ENCODE measurements at places on chromosomes 3 and 15.

DNA sequence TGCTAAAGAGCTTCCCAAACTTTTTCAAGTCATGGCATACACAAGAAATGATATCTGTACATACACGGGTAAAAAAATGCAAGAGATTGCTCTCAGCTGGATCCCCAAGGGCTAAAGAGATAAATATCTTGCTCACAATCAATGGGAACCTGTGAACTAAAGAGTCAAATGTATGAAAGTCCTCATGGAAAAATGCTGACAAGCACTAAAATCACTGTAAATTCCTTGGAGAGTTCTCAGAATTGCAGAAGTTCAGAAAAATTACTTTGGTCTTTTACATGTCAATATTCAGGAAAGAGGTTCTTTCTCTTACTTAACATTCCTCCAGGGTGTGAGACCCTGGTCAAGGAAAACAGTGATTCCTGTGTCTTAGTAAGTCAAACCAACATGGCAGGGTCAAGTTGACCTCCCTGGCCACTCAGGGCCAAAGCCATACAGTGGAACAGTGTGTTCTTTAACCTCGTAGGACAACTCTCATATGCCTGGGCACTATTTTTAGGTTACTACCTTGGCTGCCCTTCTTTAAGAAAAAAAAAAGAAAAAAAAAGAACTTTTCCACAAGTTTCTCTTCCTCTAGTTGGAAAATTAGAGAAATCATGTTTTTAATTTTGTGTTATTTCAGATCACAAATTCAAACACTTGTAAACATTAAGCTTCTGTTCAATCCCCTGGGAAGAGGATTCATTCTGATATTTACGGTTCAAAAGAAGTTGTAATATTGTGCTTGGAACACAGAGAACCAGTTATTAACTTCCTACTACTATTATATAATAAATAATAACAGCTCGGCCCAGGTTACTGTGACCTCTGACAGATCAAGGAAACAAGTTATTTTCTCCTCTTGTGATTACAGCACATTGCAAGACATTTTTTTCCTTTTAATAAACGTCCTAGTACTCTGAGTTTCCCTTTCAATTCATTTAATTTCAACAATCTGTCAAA, 12.5 kb downstream of the SSR3 start:
- no peak for DNase-seq

- peak; percentile 71 for DNase-seq
These were observed at the start of gene MELTF for GRCh38 chr3:197029511-197030167. MELTF (minus strand) TSS chr3:197029817; CDS start chr3:197029702, 115 bp downstream.

GRCh38 chr3:79383402-79384012, 384.3 kb downstream of the ROBO1 start:
- DNase-seq, result no peak

DNA sequence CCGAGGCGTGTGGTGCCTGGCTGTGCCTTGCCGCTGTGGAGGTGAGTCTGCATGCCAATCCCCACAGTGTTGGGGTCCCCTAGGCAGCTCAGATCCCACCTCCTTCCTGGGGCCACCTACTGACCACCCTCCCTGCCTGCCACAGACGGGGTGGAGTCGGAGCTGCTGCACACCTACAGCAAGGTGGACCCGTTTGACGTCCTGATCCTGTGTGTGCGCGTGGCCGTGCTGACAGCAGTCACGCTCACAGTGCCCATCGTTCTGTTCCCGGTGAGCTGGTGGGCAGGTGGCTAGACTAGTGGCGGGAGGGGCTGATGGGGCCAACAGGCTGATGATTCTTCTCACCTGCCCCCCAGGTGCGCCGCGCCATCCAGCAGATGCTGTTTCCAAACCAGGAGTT, 13.4 kb downstream of the SLC38A3 start:
- DNase-seq, result no peak

DNA sequence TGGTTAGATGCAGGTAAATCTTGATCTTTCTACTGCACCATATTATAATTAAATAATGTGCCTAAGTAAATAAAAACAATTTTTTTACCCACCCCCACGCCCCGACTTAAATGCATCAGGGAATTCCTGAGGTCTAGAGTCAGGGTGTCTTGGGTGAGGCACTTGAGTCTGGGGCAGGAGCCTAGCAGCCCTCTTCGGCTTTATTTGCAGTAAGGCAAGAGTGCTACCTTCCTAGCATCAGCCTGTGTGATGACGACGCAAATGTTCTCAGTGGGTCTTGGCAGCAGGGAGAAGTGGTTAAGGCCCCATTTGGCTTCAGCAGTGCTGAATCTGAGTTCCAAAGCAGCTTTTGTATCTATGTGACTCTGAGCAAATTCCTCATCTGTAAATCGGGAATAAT, 88.7 kb downstream of the POLR2M start:
- DNase-seq, result no peak

- DNase-seq, result no peak
These were observed 97.1 kb upstream of the SNRPA1 start for GRCh38 chr15:101391981-101392640.

DNA sequence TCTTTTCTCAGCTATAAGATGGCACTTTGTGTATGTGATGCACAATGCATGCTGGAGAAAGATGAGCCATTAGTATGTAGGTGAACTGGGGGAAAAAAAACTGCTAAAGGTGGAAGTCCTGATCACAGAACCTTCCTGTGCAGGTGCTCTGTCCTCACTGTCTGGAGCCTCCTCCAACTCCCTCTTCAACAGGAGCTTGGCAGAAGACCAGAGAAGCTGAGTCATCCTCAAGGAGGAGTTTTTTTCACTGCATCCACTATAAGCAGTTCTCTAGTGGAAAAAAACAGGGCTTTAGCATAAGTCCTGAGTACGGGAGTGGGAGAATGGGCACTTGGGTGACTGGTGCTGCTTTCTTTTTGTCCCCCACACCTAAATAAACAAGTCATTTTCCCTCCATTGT, 168.4 kb upstream of the CADPS start:
- no peak for DNase-seq

DNA sequence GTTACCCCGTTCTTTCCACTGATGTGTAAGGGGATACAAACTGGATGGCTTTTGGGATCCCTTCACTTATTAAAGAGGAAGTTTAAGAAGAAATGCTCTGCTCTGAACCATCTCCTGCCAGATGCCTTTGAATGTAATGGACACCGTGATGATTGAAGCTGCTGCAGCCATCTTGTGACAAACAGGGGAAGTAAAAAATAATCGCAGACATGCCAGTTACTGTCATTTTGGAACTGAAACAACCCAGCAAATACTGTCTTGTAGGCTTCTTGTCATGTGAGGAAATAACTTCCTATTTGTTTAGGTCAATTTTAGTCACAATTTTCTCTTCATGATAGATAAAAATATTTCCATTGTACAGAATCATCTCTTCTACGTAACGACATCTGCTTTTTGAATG, 224.0 kb downstream of the CHL1 start:
- no peak for DNase-seq

DNA sequence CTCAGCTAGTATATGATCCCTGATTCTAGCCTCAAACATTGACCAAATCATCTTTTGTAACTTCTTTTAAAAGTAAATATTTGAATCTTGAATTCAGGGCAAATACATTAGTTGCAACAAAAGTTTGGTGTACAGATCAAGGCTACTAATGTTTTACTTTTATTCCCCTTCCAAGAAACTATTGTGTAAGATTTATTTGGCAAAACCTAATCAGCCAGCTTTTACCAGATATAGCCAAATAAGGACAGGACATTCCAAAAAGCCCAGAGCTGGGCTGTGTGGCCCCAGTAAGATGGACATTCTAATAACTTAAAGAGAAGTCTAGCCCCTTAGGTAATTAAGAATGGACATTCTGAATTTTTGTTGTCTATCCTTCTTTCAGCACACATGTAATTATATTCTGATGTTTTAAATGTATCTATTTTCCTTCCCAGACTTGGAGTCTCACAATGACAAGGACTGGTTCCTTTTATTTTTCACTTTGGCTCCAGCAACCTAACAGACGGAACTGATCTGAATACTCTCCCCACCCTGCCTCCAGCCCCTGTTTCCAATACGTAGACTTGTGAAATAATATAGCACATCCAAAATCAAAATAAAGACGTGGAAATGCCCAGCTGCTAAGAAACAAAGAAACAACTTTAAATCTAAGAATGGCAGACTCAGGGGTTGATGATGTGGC, 48.1 kb downstream of the STARD5 start:
- DNase-seq, result no peak

DNA sequence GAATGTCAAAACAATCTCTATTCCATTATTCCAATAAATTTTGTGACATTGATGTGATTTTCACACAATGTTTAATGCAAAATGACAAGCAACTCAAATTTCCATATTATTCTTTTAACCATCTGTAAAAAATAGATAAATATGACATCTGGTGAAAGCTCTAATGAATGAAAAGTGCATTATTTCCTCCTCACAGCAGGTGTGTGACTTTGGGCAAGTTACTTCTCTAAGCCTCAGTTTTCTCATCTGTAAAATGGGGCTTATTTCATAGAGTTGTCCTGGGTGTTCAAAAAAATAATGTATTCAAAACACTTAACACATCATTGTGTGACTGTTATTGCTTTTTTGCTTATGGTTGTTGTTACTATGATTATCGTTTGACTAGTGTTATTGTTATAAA, 70.4 kb downstream of the THBS1 start:
- DNase-seq, result no peak

DNA sequence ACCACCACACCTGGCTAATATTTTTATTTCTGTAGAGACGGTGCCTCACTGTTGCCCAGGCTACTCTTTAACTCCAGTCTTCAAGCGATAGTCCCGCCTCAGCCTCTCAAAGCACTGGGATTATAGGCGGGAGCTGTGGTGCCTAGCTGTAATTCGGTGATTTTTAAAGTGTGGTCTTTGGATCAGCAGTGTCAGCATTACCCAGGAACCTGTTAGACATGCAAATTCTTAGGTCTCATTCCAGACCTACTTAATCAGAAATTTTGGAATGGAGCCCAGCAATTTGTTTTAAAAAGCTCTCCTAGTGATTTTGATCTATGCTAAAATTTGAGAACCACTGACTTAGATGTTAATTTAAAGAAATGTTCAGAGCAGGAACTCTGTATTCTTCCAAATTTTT, 51.9 kb downstream of the GOLM2 start:
- no peak for DNase-seq

DNA sequence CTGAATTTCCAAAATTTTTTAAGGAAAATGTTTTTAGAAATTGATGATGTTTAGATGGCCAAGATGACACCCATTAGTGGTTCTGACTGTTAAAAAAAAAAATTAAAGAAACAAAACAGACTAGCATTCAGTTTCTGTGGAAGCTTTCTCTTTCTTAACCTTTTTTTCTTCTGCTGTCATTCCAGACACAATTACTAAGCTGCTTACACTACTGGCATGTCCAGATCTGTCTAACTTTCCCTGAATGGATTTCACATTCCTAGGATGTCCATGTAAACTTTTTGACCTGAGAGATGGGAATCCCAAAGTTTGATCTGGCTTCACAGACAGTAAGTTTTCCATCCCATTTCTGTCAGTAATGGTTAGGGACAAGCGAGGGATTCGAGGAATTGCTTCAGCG, 10.3 kb upstream of the MTMR10 start:
- no peak for DNase-seq

DNA sequence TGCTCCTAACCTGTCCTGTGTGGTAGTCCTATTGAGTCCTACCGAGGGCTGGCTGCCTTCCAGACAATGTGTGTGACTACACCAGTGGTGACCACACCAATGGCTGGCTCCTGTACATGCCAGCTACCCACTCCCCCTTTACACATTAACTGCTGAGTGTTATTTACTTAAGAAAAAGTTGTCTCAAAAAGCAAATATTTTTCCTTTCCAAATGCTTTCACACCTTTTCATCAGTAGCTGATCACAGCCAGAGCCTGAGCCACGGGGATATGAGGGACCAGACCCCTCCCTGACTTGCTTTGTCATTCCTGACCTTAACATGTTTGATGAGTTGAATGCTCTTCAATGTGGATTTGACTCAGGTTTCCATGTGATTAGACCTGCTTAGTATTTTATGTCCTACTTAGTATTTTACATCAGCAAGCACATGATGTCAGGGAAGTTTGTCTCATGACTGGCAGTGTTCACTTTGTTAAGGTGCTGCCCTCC, 29.6 kb upstream of the GREM1 start:
- no peak for DNase-seq

GRCh38 chr3:177764377-177764912, 567.2 kb upstream of the TBL1XR1 start:
- no peak for DNase-seq

Measured in stimulated activated CD4-positive, alpha-beta T cell treated with anti-CD3 and anti-CD28 coated beads, Interleukin-12 subunit alpha, Interleukin-12 subunit beta, amount 100 ng/mL, for 48 hours (primary cell).